ENCODE measurements at places on chromosomes 13 and 19.

- no peak for DNase-seq
These were observed 262.0 kb upstream of the TSHZ3 start for GRCh38 chr19:31611046-31611877.

DNA sequence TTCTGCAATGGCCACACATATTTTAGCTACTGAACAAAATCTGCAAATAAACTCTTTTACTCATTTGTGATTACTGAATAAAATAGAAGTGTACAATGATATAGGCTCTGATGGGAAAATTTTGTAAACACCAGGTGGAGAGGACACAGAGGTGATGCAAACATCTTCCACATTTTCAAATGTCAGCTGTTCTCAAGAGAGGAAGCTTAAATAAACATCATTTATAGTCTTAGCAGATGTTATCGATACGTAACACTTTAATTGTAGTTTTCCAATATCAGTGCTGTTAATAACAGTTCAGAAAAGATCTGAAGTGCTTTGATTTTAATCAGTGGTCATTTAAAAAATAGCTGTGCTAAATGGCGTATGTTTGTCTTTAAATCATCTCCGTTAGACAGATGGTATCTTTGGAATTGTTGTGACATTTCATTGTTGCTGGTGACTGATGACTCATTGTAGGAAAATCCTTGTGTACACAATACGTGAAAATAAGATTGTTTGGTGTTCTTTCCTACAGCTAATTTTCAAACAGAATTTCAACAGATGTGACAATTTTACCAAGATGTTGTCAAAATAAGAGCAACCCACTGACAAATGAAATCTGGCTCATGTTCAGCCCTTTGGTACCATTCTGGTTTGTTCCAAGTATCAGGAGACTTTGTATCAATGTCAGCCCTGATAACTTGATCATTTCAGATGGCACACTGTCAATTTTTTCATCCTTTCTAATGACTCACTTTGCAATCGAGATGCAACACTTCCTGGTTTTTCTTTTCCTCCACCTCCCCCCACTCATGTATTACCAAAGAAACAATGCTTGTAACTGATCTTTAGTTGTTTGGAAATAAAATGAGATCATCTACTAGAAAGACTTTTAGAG is 516.0 kb downstream of the DCT start:
- DNase-seq: no peak

DNA sequence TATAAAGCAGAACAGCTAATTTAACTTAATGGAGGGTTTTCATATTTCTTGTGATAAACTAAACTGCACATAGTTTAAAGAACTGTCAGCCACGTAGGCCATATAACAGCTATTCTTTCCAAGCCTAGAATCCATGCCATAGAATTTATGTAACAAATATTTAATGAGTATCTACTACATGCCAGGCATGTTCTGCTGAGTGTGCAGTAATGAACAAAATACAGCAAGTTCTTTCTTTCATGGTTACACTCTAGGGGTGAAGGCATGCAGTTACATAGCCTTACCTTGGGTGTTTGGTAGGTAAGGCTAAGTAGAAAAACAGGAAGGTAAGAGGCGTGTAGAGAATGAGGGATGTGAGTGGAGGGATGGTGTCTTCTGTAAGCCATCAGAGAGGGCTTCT is 4.6 kb downstream of the URI1 start:
- no peak for DNase-seq

- DNase-seq: no peak
These were observed 2.0 kb downstream of the TDRD3 start for GRCh38 chr13:60398907-60399589.

- DNase-seq: no peak
These were observed 102.6 kb upstream of the MYCBP2 start for GRCh38 chr13:77429320-77430142.

- no peak for DNase-seq
These were observed 22.5 kb upstream of the NDFIP2 start for GRCh38 chr13:79458436-79458835.

GRCh38 chr19:49925486-49925885 is 3.5 kb upstream of the ATF5 start:
- DNase-seq: no peak

All from anterior cingulate cortex (tissue), 58 donors.